ENCODE measurements at places on chromosomes 7 and 10. TPM values are rescaled to one million over a fixed set of nuclear protein-coding genes. Genes with fewer than 3 reads are reported as not detected.

DNA sequence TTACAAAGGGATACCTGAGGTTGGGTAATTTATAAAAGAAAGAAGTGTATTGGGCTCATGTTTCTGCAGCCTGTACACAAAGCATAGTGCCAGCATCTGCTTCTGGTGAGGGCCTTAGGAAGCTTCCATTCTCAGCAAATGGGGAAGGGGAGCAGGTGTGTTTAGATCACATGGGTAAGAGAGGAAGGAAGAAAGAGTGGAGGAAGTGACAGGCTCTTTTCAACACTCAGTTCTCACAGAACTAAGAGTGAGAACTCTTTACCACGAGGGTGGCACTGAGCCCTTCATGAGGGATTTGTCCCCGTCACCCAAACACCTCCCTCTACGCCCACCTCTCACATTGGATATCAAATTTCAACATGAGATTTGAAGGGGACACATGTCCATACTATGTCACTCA lies 506 bp upstream of the FAM170B start:
- H3K27me3 ChIP-seq: no peaks in the 10 kb centered on the region
- H3K36me3 ChIP-seq: no peaks in the 10 kb centered on the region
- no peak overlapping the region for H3K4me3 ChIP-seq
- H3K27ac ChIP-seq: no peak overlapping the region
- DNase-seq: no peak
- H3K4me1 ChIP-seq: peaks cover 47% of the 10 kb centered on the region

GRCh38 chr7:136045992-136046391 lies 68.8 kb upstream of the MTPN start:
- no peak overlapping the region for H3K4me3 ChIP-seq
- H3K27ac ChIP-seq: peak overlapping the region; percentile 0
- H3K36me3 ChIP-seq: no peaks in the 10 kb centered on the region

DNA sequence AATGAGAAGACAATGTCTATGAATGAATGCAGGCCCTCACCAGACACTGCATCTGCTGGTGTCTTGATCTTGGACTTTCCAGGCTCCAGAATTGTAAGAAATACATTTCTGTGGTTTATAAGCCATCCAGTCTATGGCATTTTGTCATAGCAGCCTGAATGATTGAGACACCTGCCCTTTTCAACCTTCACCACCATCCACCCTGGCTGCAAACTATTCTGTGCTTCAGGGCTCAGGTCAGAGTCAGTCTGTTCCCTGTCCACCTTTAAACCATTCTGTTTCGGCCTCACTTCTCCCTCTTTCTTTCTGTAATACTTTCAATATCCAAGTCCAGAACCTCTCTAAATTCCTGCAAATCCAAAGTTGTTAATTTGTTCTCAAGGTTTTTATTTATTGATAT lies 15.9 kb upstream of the CDK13 start:
- DNase-seq: no peak
- H3K4me1 ChIP-seq: no peaks in the 10 kb centered on the region
- no peaks in the 10 kb centered on the region for H3K27me3 ChIP-seq
- H3K4me3 ChIP-seq: no peak overlapping the region
- no peaks in the 10 kb centered on the region for H3K36me3 ChIP-seq

DNA sequence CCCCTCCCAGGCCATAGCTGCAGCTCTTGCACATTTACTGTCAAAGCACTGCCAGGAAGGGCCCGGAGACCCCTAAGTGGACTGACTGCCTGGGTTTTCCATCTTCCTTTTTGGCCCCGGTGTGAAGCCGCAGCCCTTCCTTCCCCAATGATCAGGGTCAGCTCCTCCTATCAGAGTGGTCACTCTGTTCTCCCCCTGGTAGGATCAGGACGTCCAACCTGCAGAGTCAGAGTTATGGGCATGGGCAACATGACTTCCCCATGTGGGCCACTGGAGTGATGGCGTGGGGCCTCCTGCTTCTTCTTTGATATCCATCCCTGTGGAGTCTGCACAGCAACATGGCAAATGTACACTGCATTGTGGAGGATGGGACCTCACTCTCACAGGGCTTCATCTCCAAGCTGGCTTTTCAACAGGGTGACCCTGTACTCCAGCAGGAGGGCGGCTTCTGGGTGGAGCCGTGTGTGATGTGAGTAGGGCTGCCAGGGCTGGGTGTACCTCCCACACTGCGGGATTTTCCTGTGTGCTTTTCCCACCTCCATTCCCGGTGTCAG lies 6.4 kb upstream of the RAMP3 start:
- no peaks in the 10 kb centered on the region for H3K27me3 ChIP-seq
- H3K36me3 ChIP-seq: no peaks in the 10 kb centered on the region
- DNase-seq: no peak
- no peak overlapping the region for H3K4me3 ChIP-seq

- no peaks in the 10 kb centered on the region for H3K4me1 ChIP-seq
- no peak overlapping the region for H3K27ac ChIP-seq
Observed at GRCh38 chr7:22114440-22114981, 168.8 kb upstream of the CDCA7L start.

RBP3 gene
- total RNA-seq: not detected

JMJD1C gene
- total RNA-seq: 45.5 TPM

FFAR4 gene
- 0.31 TPM for total RNA-seq

GNB2 gene
- 96.2 TPM for total RNA-seq

Data from right atrium auricular region (tissue), 2 donors.